Uterus (tissue), 4 donors: ENCODE measurements at places on chromosomes 4 and X. TPM values are rescaled to one million over a fixed set of nuclear protein-coding genes. Genes with fewer than 3 reads are reported as not detected.

- no peak for DNase-seq
These were observed 50.9 kb upstream of the RAP1GDS1 start for GRCh38 chr4:98210281-98210680.

The GPC3 gene
- 6.0 TPM for total RNA-seq

The GAGE2A gene
- total RNA-seq, result not detected

The ALAS2 gene
- total RNA-seq, result 23.0 TPM

DNA sequence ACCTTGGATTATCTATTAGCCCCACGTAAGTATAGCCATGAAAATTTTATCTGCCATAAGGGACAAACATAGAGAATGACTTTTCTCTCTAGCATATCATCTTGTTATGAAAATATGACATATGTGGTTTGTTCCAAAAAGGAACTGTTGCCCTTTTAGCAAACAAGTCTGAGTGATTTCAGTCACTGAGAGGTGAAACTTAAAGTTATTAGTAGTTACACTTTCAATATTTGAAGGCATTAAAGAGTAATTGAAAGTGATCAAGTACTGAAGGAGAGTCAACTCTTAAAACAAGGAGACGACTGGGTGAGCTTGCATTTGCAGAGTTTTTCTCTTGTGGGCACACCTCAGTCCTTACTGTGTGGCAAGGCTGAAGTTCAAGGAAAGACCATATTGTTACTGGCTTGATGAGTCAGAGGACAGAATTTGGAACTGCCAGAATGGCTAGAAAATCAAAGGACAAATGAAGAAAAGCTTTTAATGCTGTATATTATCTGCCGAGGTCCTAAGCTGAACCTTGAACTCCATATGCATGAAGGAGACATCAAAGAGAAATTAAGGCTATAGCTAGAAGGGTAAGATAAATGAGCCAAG lies 205.1 kb upstream of the EMCN start:
- no peak for DNase-seq

The ADH1B gene
- 703 TPM for total RNA-seq

The PLRG1 gene
- total RNA-seq, result 72.6 TPM
